ENCODE measurements at places on chromosomes 5 and 9.

DNA sequence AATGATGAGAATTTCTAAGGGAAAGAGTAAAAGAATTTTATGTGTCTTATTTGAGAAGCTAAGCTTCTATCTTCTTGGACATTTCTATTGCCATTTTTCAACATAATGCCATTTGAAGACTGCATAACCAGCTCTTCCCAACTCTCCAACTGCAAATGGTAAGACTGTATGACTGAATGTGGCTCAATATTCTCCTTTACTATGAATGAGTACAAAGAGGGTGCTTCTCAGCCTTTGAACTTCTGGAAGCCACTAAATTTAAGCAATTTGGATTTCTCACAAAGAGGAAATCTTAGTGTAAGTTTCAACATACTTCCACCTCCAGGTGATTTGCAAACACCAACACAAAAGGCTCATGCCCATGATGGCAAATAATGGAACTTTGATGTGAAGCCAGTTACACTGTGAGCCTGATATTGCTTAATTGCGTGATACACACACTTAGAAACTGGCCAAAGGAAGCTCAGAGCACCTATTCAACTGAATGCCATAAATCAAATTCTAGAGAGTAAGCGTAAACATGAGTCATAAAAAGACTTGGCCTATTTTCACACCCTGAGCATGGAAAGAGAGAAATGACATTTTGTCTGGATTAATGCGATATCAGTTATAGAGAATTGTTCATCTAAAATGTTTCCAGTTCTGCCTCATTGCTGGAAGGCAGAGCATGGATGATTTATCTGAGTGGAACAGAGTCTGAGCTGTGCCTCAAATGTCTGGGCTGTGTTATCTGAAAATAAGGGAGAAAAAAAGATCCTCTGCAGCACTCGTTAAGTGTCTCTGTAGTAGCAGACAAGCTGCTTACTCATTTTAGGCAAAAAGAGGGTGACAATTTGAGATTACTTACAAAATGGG lies 145.3 kb downstream of the PLK2 start:
- DNase-seq, result no peak

DNA sequence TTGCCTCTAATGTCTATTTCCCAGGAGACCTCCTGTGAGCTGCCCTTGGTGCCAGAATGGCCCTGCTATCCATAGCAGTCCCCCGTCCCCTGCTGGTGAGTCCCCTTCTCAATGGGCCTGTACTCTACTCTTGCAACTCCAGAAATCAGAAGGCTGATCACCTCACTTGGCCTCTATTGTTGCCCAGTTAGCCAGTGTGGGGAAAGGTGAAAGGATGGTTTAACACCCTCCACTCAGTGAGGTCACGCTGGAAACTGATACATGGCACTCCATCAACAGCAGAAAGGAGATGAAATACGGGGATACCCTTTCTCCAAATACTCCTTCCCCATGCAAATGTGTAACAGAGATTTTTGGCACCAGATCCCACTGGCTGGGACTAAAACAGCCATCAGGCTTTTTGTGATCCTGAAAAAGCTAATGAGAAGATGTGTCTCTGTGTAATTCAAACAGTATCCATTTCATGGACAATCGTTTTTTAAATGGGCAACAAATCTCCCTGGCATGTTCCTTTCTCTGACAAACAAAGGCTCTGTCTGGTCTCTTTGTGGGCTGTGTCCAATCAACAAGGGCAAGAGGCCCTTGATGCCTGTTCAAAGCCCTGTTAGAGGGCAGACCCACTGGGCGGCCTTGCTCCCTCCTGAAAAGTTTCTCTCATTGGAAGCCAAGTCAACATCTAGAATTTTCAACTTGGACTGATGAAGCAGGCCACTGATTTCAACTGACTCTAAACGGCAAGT lies 343.7 kb downstream of the SPOCK1 start:
- no peak for DNase-seq

GRCh38 chr5:95152535-95152934 lies 132.4 kb downstream of the MCTP1 start:
- no peak for DNase-seq

- DNase-seq, result no peak
Measured at GRCh38 chr5:60943624-60944023, 1.2 kb downstream of the ERCC8 start.

DNA sequence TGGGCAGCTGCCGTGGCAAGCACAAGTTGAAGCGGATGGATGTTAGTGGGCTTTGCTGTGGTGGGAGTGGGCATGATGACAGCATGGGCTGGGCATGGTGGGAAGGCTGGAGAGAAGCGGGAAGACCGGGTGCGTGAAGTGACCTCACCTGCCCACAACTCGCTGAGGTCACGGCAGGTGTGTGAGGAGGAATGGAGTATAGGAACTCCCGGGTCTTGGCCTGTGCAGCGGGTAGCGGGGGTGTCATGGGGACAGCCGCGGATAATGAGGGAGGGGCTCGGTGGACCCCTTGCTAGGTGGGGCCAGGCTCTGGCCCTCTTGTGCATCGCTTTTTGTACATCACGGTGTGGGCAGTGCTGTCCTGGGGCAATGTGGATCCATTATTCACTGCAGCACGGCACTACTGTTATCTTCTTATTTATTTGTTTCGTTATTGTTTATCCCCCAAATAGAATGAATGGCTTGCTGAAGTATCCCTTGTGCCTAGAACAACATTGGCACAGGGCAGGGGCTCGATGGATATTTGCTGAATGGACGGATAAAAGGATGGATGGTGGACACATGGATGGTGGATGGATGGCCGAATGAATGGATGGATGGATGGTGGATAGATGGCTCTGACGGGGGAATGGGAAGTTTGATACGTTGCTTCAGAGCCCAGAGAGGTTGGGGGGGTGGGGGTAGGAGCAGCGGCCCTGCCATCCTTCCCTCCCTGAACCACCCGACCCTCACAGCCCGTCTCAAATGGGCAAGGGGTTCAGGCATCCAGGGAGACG lies 14.6 kb downstream of the PROP1 start:
- DNase-seq, result no peak

GRCh38 chr5:65923339-65923738 lies 3.0 kb upstream of the ERBIN start:
- DNase-seq, result no peak

DNA sequence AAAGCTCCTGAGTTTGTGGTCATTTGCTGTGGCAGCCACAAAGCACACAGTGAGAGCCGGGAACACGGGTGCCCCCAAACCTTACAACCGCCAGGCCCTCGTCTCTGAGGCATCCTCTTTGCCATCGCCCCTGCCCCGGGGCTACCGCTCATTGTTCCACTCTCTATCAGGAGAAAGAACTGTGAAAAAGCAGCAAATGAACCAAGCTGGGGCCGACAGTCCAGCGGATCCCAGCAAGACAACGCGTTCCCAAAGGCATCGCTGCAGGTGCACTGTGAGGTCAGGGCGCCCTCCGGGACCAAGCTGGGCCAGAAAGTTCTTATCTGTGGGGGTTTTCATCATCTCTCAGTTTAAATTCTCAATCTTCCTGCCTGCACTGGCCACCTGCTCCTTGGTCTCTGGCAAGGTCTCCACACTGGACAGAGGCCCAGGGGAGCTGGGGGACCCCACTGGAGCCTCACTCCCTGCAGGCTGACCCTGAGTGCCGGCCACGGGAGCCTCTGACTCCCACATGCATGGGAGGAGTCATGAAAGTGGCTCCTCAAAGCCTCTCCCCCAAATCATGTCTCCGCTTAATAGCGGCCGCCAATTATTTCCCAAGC lies 32.1 kb downstream of the VAV2 start:
- DNase-seq, result no peak

DNA sequence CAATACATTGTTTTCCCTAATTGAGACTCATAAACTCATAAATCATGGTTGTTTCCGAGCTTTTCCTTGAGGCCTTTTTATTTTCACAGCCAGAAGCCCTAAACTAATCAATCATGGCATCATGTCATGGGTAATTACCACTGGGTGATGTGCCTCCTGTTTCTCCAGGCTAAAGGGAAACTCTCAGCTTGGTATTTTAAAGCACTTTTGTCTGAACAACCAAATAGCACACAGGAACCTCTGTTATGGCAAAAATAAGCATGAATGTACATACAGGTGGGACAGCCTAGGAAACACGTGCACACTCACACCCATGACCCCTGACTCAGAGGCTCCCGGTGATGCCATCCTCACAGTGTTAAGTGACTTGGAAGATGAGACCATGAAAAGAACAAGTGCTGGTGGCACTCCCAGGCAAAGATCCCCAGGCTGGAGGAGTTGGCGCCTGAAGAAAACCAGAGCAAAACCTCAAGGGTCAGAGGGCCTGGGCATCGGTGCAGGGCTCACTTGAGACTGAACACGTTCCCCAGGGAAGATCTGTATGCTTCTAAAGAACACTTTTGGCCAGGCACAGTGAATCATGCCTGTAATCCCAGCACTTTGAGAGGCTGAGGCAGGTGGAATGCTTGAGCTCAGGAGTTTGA lies 154.3 kb downstream of the ROR2 start:
- no peak for DNase-seq

- DNase-seq, result no peak
Measured at GRCh38 chr9:88266416-88266815, 121.8 kb upstream of the SPIN1 start.

GRCh38 chr5:79774171-79774854 lies 84.7 kb downstream of the CMYA5 start:
- peak; percentile 14 for DNase-seq

DNA sequence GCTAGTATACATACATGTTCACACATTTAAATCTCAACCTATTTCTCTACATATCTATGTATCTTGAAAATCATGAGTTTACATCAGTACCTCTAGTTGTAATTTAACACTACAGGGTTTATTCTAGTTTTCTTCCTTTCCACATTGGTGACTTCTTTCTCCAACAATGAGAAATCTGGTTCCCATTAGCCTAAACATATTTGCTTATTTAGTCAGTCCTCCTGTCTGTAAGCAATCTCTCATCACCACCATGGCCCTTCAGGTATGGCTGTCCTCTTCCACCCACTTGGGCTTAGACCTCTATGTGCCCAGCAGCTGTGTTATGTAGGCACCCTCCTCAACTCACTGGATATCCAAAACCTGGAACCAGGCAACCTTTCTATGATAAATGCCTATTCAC lies 8.0 kb upstream of the SPATA31D1 start:
- no peak for DNase-seq

DNA sequence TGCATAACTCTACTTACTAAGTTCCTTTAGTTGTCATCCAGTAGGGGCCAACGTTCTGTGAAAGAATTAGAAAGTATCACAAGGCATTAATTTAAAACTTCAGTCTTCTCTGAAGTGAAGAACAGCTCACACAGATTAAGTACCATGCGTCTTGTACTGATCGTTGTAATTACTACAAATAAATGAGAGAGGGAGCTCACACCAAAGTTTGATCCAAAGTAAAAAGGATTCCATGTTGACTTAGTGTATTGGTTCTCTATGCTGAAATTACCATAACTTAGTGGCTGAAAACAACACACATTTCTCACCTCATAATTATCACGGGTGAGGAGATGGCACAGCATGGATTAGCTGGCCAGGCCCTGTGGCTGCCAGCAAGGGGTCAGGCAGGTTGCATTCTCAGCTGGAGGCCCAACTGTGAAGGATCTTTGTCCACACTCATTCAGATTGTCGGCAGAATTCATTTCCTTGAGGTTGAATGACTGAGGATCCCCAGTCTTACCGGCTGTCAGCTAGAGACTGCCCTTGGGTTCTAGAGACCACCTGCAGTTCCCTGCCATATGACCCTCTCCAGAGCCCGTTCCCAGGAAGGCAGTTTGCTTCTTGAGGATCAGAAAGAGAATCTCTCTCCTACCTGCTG lies 169.1 kb downstream of the YTHDC2 start:
- DNase-seq, result peak; percentile 43

GRCh38 chr5:37769840-37770239 lies 70.0 kb downstream of the GDNF start:
- no peak for DNase-seq

DNA sequence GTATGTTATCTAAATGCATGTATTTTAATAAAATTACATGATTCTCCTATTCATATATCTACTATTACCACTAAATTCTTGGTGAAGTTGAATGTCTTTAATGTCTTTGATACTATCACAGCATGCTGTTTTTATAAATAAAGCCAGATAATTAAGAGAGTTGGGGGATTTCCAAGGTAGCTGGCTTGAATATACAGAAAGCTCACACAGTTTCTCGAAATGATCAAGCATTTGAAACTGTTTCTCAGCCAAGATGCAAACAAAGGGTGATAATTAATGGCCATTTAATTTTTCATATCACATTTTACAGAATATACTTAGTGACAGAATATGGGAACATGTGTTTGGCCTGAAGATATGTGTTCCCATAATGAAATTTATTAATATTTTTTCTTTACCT lies 145.6 kb upstream of the CDH12 start:
- DNase-seq, result peak; percentile 14

DNA sequence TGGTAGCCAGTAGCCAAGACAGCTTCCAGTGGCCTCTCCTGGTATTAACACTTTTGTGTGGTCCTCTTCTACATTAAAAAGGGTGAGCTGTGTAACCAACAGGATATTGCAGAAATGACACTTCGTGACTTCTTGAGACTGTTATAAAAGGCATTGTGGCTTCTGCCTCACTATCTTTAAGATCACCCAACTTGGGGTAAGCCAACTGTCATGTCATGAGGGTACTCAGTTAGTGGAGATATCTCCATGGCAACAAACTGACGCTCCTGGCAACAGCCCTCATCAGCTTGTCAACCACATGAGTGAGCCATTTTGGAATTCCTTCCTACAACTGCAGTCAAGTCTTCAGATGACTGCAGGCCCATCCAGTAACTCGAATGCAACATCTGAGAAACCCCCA lies 121.7 kb downstream of the DEPDC1B start:
- no peak for DNase-seq

- no peak for DNase-seq
Measured at GRCh38 chr5:97418462-97418861, 235.4 kb upstream of the RIOK2 start.

- no peak for DNase-seq
Measured at GRCh38 chr5:83937837-83938236, 217.2 kb upstream of the HAPLN1 start.

- no peak for DNase-seq
Measured at GRCh38 chr9:30362373-30362772, 2022.1 kb upstream of the ACO1 start.

- DNase-seq, result no peak
Measured at GRCh38 chr5:63249960-63250359, 671.3 kb downstream of the LRRC70 start.

- DNase-seq, result no peak
Measured at GRCh38 chr5:55564721-55565120, 30.0 kb upstream of the PLPP1 start.

GRCh38 chr5:141908796-141909195 lies 14.9 kb upstream of the DELE1 start:
- no peak for DNase-seq

- no peak for DNase-seq
Measured at GRCh38 chr5:74693191-74693590, 8.2 kb downstream of the HEXB start.

DNA sequence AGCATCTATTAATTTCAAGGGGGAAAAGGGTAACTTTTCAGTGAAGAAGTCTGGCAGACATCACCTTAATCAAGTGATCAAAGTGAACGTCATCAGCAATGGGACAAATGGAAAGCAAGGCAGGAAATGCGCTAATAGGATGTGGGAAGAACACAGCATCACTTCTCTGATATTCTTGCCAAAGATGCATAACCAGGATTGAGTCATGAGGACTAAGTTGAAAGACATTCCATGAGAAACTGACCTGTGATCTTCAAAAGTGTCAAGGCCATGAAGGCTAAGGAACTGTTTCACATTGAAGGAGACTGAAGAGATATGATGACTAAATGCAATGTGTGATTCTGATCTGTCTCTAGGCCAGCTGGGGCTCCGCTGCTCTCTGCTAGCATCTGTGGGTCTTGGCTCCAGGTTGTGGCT lies 92.9 kb downstream of the NDFIP1 start:
- no peak for DNase-seq

- peak; percentile 37 for DNase-seq
Measured at GRCh38 chr5:34719029-34719428, 62.9 kb downstream of the RAI14 start.
